ENCODE measurements at places on chromosomes 12 and 14.

DNA sequence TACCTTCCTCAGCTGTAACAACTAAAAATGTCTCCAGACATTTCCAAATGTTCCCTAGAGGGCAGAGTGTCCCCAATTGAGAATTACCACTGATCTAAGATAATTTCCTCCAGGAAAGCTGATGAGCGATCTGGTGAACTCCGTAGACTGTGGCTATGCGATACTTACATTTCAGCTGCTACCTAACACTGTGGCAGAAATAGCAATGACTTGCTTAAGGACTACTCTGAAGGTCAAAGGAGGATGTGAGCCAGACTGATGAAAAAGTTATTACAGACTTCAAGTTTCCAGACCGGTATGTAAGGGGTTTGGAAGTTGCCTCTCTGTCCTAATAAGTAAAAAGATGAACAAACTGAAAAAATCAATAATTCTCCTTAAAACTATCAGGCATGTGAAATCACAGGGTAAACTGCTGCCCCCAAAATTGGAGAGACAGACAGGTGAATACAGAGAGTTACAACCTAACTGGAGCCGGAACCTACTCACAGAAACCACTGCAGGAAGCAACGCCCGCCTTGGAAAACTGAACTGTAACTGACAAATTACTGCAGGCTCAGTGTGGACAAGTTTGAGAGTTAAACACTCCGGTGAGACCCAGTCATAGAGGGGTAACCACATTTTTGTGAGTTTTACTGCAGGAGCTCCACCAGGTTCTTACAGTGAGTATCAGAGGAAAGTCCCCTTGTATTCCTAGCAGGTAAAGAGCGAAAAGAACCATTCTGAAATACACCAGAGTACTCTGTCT, 60.0 kb upstream of the PARP11 start:
- no peak for DNase-seq

- no peak for DNase-seq
Observed at GRCh38 chr12:52662093-52662917, 10.3 kb upstream of the KRT2 start.

DNA sequence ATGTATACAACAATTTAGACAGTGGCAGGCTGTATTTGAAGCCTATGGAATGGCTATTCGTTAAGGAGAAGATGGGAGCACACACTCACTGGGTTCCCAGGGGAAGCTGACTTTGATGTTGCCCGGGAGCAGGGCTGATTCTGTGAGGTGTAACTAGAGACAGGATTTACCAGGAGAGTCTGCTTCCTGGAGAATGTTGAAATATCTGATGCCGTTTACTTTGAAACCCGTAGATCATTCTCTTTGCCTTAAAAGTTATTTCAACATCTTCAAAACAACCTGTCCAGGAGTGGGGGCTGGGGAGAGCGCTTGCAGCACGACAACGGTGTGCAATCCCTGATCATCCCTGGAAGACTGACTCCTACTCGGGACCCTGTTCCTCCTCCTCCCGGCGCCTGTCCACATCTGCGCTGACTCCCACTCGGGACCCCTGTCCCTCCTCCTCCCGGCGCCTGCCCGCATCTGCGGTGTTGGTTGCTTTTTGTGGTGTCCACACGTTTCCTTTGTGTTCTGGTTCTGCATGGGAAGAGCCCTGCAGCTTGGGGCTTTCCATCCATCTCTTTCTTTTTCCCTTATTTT, 72.6 kb downstream of the AACS start:
- no peak for DNase-seq

DNA sequence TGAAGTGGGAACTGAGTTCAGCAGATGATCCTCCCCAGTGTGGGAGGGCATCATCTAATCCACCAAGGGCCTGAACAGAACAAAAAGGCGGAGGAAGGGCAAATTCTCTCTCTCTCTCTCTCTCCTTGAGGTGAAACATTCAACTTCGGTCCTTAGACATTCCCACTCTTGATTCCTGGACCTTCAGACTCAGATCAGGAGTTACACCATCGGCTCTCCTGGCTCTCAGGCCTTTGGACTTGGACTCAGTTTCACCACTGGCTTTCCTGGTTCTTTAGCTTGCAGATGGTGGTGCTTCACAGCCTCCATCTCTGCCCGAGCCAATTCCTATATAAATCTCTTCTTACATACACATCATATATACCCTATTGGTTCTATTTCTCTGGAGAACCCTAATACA, 73.2 kb downstream of the SPPL3 start:
- no peak for DNase-seq

GRCh38 chr12:6765048-6765633, 1.0 kb upstream of the PTMS start:
- no peak for DNase-seq

- DNase-seq, result no peak
Observed at GRCh38 chr12:95640516-95640915, 89.2 kb upstream of the USP44 start.

GRCh38 chr14:34237081-34237480, 225.0 kb downstream of the SPTSSA start:
- peak; percentile 58 for DNase-seq

- DNase-seq, result no peak
Observed at GRCh38 chr14:77880056-77880455, 80.1 kb downstream of the ADCK1 start.

- no peak for DNase-seq
Observed at GRCh38 chr12:124514145-124514995, 53.0 kb downstream of the NCOR2 start.

- DNase-seq, result no peak
Observed at GRCh38 chr12:62251609-62251958, 8.6 kb upstream of the USP15 start.

DNA sequence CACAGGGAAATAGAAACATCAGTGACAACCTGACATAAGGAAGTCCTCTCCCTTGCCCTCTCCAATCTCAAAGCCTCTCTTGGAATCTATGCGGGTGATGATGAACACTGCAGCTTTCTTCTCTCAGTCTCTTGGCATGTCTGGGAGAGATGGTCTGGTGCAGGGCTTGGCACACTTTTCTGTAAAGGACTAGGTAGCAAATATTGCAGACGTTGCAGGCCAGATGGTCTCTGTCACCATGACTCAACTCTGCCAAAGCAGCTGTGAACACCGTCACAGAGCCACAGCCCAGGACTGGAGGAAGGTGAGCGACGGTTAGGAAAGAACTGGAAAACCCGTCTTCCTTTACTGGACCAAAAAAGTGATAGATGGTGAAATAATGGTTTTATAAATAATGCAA, 591.0 kb upstream of the TMEM132C start:
- DNase-seq, result no peak

GRCh38 chr12:10366875-10367274, 23.0 kb downstream of the KLRK1 start:
- peak; percentile 63 for DNase-seq

GRCh38 chr14:95679998-95680735, 6.1 kb upstream of the TCL1B start:
- peak; percentile 80 for DNase-seq

- peak; percentile 81 for DNase-seq
Observed at GRCh38 chr14:35814371-35815005, 5.4 kb upstream of the RALGAPA1 start.

DNA sequence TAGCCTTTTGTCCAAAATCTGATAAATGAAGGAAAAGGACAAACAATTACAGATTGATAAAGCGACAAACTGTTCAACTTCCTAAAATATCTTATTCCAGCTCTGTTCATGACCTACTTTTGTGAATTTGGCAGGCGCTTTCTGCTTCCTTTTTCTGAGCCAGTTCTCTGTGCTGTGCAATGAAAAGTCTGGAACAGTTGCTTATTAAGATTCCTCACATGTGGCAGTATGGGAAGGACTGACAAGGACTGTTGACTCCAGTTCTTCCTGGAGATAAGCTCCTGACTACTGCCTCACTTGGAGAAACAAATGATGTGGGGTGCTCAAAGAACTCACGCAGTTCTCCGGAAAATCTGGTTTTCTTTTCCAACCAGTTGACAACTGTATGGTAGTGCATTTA, 58.3 kb upstream of the ANP32D start:
- no peak for DNase-seq

- DNase-seq, result no peak
Observed at GRCh38 chr14:52902971-52903619, 47.8 kb downstream of the FERMT2 start.

DNA sequence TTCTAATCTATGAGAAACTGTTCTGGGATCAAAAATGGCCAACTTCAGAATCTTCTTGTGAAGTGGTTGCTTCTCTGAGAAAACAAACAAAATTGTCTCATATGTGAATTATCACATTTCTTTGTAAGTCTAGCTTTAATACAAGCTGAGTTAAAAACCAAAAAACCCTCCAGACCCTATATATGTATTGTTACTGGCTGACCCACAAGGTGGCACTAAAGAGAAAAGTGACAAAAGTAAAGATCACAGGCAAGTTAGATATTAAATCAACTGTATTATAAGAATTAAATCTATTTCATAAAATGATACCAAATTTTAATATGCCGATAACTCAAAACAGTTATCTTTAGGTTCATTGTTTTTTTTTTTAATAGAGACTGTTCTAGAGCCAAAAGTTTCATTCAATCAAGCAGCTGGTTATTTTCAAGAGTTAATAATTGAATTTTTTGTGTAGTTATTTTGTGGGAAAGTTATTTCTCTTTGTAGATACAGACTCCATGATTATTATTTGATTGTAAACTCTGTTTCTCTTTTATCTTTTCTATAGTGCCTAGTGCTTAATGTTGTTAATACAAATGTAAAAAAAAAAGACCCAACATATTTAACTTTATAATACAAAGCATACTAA, 7.5 kb upstream of the TRHDE start:
- DNase-seq, result no peak

GRCh38 chr14:68210729-68211299, 391.2 kb downstream of the RAD51B start:
- DNase-seq, result peak; percentile 20

DNA sequence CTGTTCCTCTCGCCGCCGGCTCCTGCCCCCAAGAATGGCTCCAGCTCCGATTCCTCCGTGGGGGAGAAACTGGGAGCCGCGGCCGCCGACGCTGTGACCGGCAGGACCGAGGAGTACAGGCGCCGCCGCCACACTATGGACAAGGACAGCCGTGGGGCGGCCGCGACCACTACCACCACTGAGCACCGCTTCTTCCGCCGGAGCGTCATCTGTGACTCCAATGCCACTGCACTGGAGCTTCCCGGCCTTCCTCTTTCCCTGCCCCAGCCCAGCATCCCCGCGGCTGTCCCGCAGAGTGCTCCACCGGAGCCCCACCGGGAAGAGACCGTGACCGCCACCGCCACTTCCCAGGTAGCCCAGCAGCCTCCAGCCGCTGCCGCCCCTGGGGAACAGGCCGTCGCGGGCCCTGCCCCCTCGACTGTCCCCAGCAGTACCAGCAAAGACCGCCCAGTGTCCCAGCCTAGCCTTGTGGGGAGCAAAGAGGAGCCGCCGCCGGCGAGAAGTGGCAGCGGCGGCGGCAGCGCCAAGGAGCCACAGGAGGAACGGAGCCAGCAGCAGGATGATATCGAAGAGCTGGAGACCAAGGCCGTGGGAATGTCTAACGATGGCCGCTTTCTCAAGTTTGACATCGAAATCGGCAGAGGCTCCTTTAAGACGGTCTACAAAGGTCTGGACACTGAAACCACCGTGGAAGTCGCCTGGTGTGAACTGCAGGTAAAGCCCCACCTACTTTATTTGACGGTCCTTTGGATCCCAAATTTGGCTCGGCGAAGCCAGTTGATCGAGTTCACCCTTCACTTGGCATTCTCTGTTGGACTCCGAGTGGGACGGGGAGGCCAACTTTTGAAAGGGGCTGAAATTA, 1.5 kb downstream of the WNK1 start:
- peak; percentile 85 for DNase-seq

GRCh38 chr12:102990419-102990818, 32.9 kb downstream of the ASCL1 start:
- no peak for DNase-seq

DNA sequence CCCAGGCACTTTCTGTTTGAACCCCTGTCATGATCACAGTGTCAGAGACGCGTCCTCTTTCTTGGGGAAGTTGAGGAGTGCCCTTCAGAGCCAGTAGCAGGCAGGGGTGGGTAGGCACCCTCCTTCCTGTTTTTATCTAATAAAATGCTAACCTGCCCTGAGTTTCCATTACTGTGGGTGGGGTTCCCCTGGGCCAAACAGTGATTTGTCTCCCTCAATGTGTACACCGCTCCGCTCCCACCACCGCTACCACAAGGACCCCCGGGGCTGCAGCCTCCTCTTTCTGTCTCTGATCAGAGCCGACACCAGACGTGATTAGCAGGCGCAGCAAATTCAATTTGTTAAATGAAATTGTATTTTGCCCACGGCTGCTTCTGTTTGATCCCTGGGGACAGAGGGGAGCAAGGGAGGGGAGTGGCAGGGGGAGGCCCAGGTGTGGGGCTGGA, 5.1 kb downstream of the SHMT2 start:
- no peak for DNase-seq

GRCh38 chr12:121025442-121026226, 9.3 kb upstream of the C12orf43 start:
- no peak for DNase-seq

DNA sequence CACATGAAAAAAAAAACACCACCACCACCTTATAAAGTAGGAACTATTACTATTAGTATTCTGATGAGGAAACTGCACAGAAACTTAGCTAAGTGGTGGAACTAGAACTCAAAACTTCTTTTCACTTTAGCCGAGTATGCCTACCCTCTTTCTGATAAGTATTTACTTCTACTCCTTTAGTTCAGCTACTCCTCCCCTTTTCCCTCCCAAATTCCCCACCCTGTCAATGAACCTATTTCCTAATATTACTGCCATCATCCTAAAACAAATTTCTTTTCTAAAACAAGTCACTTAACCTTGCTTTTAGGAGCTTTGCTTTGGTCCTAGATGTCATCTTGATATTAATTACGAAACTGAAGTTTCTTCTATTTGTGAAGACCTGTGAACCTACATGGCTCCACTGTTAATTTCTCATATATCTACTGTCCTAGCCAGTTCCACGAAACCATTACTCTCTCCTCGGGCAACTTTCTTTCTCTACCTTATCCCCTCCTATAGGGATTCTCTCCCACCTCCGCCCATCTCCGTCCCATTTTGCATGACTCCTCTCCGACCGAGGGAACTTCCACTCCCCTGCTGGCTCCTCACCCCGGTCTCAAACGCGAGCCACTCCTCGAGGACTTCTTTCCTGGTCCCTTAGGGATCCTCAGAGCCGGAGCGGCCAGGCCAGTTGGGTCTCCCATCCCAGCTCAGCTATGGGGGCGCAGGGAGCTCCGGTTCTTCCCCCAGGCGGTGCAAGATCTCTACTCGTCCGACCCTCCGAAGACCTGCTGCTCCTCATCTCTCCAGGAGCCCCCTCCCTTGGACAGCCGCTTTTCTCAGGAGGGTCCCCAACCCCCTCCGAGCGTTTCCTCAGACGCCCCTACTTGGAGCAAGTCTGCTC, 1.1 kb downstream of the NUMB start:
- no peak for DNase-seq

DNA sequence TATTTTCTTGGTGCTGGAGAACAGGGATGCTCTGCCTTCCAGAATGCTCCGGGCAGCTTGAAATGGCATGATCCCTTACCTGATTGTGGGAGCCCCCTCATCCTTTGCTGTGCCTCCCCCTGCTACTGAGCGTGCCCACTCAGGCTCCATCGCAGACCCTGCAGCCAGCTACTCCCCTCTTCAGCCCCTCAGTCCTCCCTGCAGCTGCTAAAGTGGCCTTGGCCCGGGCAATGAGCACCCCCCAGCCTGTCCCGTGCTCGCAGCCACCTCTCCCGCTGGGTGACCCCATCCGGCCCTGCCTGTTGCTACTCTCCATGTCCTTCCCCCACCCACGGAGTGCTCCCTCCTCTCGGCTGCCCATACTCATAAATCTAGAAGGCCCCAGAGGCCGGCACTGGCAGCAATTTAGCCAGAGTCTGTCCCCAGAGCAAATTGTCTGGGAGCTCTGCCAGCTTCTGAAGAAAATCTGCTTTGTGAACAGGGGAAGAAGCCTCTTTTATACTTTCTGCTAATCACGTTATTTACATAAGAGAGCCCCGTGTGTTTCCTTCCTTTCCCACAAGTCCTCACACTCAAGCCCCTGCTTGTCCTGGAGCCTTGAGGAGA, 143.7 kb upstream of the FRMD6 start:
- no peak for DNase-seq
